Esophagus squamous epithelium (tissue), 5 donors: ENCODE measurements at places on chromosomes 2 and 18.

DNA sequence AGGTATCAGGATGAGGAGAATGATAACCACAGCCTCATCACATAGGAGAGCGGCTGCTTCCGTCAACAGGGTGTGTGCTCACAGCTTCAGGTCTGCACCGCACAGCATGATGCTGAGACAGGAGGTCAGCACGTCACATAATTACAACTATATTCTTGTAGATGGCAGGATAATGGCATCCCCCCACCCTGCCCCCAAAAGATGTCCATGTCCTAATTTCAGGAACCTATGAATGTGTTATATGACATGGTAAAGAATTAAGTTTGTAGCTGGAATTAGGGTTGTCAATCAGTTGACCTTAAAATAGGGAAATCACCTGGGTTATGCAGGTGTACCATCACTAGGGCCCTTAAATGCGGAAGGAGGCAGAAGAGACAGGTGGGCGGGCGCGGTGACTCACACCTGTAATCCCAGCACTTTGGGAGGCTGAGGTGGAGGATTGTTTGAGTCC, 73.9 kb downstream of the ARL4C start:
- peak overlapping the region; percentile 72 for H3K27ac ChIP-seq
- H3K4me3 ChIP-seq = no peak overlapping the region
- no peaks in the 10 kb centered on the region for H3K36me3 ChIP-seq
- no peak for DNase-seq
- H3K4me1 ChIP-seq = peaks cover 67% of the 10 kb centered on the region

- no peaks in the 10 kb centered on the region for H3K36me3 ChIP-seq
- H3K27me3 ChIP-seq = no peaks in the 10 kb centered on the region
- peak overlapping the region; percentile 93 for H3K27ac ChIP-seq
Observed at GRCh38 chr2:9897331-9897737, 54.1 kb downstream of the TAF1B start.

- H3K4me1 ChIP-seq = no peaks in the 10 kb centered on the region
- no peaks in the 10 kb centered on the region for H3K36me3 ChIP-seq
- DNase-seq = no peak
- no peaks in the 10 kb centered on the region for H3K27me3 ChIP-seq
- no peak overlapping the region for H3K27ac ChIP-seq
Observed at GRCh38 chr2:181376442-181376841, 80.7 kb upstream of the ITGA4 start.

- H3K4me1 ChIP-seq = peaks cover 13% of the 10 kb centered on the region
- H3K27me3 ChIP-seq = no peaks in the 10 kb centered on the region
- no peak overlapping the region for H3K27ac ChIP-seq
Observed at GRCh38 chr2:69575926-69576325, 67.6 kb downstream of the AAK1 start.

GRCh38 chr2:181780047-181780651, 99.8 kb upstream of the NEUROD1 start:
- no peaks in the 10 kb centered on the region for H3K27me3 ChIP-seq
- H3K4me3 ChIP-seq = no peak overlapping the region
